ENCODE measurements at places on chromosomes 7 and 10. TPM values are rescaled to one million over a fixed set of nuclear protein-coding genes. Genes with fewer than 3 reads are reported as not detected.
A peak's percentile ranks its signal among the peaks of the same experiment; 100 is the strongest.

The CTTNBP2 gene
- total RNA-seq, result 36.9 TPM

The RPEL1 gene
- not detected for total RNA-seq

The COL1A2 gene
- total RNA-seq, result 23.0 TPM

The OPALIN gene
- not detected for total RNA-seq

The MKLN1 gene
- 39.1 TPM for total RNA-seq

The GPR22 gene
- total RNA-seq, result not detected

The SRI gene
- 120 TPM for total RNA-seq

DNA sequence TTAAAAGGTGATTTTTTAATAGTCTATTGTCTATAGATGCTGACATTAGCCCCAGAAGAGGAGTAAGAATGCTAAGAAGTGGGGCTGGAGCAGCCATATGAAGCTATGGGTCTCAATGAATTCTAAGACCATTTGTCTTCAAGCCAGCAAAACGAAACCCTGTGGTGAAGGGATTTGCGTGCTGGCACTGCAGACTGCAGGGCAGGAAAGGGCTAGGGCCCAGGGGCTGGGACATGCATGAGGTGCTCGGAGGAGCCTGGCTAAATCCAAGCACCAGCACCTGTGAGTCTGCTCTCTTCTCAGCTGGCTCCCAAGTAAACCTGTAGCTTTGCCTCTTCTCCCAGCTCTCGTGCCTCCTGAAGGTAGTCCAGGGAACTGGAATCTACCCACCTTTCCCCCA is 1.3 kb upstream of the NDST2 start:
- peak overlapping the region; percentile 21 for H3K27ac ChIP-seq
- H3K4me1 ChIP-seq, result peaks cover 18% of the 10 kb centered on the region
- H3K36me3 ChIP-seq, result peaks cover 10% of the 10 kb centered on the region
- peak overlapping the region; percentile 79 for H3K4me3 ChIP-seq
- no peak for DNase-seq

- H3K27ac ChIP-seq, result peak overlapping the region; percentile 46
- no peaks in the 10 kb centered on the region for H3K36me3 ChIP-seq
- no peak for DNase-seq
- no peak overlapping the region for H3K4me3 ChIP-seq
- H3K27me3 ChIP-seq, result no peaks in the 10 kb centered on the region
Measured at GRCh38 chr10:11793762-11794479, 29.2 kb upstream of the PROSER2 start.

GRCh38 chr7:119925581-119926289 is 347.2 kb upstream of the KCND2 start:
- H3K27ac ChIP-seq, result no peak overlapping the region
- H3K4me1 ChIP-seq, result no peaks in the 10 kb centered on the region
- no peak overlapping the region for H3K4me3 ChIP-seq

DNA sequence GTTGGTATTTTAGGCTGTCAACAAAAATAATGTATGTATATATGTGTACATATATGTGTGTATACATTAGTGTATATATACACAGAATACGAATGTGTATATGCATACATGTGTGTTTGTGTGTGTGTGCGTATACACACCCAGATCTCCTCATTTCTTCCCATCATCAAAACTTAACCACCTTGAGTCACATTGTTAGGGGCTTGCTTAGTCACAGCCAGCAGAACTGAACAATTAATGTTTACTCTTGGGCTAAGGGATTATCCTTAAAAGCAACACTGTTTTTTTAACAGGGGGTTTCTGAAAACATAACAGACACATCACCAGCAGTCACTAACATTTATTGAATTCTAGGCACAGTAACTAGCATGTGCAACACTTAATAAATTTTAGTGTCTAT is 83.0 kb upstream of the ASAH2 start:
- no peak overlapping the region for H3K27ac ChIP-seq
- H3K4me1 ChIP-seq, result no peaks in the 10 kb centered on the region
- H3K27me3 ChIP-seq, result no peaks in the 10 kb centered on the region
- no peak for DNase-seq
- H3K36me3 ChIP-seq, result no peaks in the 10 kb centered on the region
- H3K4me3 ChIP-seq, result no peak overlapping the region

DNA sequence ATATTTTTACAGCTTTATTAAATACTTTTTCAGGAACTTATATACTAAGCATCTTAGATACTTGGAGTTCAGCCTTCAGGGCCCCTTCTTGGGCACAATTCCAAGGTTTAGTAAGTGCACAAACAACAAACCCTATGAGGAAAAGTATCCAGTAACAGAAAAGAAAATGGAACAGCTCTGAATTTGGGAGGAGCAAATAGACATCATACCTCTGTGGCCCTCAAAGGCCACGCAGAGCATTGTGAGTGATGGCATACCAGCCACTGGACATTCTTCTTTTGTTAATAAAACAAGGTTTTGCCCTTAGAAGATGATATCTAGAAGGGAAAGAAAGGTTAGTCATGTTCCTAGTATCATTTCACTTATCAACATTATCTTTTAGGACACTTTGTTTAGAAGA is 46.0 kb downstream of the ST7 start:
- no peaks in the 10 kb centered on the region for H3K27me3 ChIP-seq
- H3K4me3 ChIP-seq, result no peak overlapping the region
- no peak overlapping the region for H3K27ac ChIP-seq
